Airway epithelial cell (primary cell): ENCODE measurements at places on chromosomes 7 and 10. TPM values are rescaled to one million over a fixed set of nuclear protein-coding genes. Genes with fewer than 3 reads are reported as not detected.

FOXP2 gene
- 0.14 and 0.46 TPM in 2 replicates for total RNA-seq

IFIT1B gene
- not detected in 2 replicates for total RNA-seq

CALHM1 gene
- total RNA-seq: not detected in 2 replicates

ATRNL1 gene
- total RNA-seq: 0.23 and 0.35 TPM in 2 replicates

SLC16A9 gene
- 10.3 and 12.8 TPM in 2 replicates for total RNA-seq

ACSM6 gene
- total RNA-seq: not detected in 2 replicates
